SW 1271 (cell line): ENCODE measurements at places on chromosomes 6 and 20.

GRCh38 chr6:145480024-145480423 is 255.3 kb downstream of the EPM2A start:
- no peak for DNase-seq

DNA sequence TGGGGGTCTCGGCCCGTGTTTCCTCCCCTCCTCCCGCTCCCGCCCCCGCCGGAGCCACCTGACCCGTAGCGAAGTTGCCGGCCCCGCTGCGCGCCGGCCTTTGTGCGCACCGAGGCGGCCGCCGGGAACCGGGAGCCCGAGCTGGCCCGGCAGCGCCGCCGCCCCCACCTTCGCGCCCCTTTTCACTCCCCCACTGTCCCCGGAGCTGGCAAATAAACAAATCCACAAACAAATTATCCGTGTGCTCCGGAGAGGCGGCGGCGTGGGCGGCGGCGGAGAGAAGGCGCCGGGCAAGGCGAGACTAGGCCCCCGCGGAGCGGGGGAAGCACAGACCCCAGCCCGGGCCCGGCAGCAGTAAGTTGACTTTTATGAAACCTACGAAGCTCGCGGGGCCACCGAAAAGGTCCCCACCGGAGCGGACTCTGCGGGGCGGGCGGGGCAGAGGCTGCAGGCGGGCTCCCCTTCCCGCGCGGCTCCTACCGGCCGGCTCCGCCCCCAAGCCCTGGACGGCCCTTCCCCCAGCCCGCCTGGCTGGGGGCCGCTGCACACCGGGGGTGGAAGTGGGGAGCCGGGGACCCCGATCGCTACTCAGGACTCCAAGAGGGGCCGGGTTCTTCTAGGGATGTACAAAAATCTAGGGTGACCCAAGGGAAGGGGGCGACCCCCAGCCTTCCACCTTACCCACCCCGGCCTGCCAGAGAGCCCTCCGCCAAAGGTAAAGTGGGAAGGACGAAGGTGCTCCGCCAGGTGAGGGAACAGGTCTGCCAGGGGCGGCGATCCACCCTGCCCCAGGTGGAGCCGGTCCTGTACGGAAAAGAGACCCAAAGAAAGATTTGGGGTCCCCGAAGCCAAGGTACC is 40.7 kb downstream of the YTHDF1 start:
- no peak for DNase-seq

GRCh38 chr6:125906158-125906998 is 50.2 kb upstream of the HINT3 start:
- DNase-seq = no peak

GRCh38 chr6:162856885-162857284 is 129.1 kb downstream of the PACRG start:
- DNase-seq = peak; percentile 4

DNA sequence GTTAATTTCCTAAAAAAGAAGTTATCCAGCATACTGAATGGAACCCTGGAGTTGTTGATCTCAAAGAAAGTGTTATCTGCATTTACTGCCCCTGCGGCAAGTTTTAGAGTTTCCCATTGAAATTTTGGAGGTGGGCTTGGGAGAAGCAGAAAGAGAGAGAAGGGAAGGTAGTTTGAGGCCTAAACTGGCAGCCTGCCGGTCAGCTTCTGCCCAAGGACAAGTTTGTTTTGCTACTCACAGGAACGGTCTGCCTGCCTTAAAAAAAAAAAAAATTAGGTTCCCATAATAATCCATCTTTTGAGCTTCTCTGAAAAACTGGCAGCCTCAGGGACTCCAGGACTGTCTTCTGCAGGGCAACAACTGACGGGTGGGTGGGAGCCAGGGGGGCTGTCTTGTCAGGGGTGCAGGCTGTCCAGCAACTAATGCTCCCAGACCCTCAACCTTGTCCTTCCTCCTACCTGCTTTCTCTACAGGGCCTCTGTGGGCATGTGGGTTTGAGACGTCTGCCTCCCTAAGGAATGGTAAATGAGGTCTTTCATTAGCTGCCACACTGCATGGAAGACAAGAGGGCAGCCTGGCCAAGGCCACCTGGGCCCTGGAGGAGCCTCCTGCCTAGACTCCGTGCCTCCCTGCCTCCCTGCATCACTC is 176.1 kb upstream of the KCNG1 start:
- no peak for DNase-seq
